ENCODE measurements at places on chromosomes 3 and 15.
A peak's percentile ranks its signal among the peaks of the same experiment; 100 is the strongest.

DNA sequence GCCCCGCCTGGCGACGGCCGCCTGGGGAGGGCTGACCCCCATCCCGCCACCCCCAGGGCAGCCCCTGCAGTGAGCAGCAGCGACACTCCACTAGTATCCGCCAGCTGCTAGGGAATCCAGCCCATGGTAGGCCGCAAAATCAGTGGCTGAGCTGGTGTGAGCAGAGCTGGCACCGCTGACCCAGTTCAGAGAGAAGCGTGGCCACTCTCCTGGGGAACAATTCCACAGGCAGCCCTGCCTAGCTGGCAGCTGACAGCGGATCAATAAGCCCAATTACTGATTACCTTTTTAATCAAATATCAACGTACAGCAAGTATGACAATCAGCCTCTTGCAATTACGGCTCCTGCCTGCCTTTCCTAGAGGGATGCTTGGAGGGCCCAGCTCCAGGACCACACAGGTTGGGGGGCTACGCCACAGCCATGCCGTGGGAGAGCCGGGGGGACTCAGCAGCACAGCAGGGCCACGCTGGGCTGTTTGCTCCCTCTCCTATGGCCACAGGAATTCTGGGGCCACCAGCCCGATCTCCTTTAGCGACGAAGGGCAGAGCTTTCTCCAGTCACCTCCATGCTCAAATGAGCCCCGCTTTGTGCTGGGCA, 13.9 kb downstream of the DNAJB8 start:
- no peak for DNase-seq

- DNase-seq, result peak; percentile 29
Observed at GRCh38 chr3:73508330-73508954, 116.3 kb downstream of the PDZRN3 start.

GRCh38 chr3:183514021-183514420, 41.5 kb downstream of the KLHL6 start:
- DNase-seq, result no peak

DNA sequence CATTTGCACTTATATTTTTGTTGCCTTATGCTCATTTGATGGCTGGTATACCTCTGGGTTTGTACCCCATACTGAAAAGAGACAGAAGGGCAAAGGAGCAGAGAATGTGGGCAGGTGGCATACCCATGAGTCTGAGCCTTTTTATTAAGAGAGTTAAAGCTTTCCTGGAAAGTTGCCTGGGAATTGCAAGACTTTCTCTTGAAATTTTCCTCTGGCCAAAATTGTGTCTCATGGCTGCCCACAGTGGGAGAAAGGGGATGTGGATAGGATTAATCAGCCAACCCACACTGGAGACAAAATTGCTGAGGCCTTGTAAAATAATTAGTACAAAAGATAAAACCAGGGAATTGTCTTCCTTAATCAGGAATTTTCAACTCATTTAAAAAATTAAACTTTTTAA, 8.2 kb upstream of the NMD3 start:
- no peak for DNase-seq

GRCh38 chr15:25937796-25938195, 74.7 kb upstream of the ATP10A start:
- no peak for DNase-seq

GRCh38 chr3:11724615-11725339, 81.1 kb upstream of the VGLL4 start:
- no peak for DNase-seq

DNA sequence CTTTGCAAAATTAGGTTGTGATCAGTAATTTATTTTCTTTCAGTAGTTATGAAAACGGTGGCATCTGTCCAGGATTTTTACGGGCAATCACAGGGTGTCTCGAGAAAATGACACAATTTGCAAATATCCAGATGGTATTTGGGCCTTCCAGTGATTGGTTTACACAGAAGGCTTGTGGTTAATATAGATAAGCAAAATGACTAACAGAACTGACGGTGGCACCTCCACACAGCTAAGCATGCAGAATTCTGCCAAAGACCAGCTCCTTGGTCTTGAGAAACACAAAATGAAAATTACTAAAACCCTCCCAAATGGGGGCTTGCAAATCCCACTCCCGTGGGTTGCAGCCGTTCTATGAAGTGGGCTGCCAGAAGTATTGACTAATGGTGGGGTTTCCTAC, 5.5 kb downstream of the ARHGEF3 start:
- DNase-seq, result no peak

DNA sequence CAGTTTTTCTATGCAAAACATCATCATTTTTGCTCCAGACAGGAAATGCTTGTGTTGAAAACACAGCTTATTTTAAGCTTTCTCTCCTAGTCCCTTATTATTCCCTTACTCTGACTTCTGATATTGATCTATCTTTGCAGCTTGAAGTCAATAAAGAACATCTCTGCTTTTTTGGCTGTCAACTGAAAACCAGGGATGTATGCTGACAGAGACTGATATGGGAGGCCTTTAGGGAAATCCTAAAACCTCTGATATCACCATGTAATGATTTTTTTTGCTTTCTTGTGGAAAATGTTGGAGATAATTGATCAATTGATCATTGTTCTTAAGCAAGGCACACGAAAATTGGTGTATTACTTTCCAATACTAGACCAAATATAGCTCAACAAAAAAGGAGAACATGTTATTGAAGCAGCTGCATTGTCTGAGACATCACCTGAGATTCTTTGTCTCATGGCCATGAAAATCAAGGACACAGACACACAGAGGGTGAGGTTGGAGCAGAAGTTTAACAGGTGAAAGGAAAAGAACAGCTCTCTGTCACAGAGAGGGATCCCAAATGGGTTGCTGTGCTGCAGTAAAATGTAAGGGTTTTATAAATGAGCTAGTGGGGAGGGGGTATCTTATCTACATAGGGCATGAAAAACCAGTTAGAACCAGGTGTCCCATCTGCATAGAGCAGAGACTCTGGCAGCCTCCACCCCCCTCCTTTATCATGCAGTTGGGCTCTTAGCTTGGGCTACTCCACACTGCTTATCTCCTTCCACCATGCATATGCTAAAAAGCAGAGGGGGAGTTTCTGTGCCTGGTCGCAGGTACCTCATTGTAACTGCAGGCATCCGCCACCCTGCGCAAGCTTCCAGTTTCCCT, 17.0 kb upstream of the SENP7 start:
- DNase-seq, result no peak

GRCh38 chr3:15261274-15261673, 55.2 kb downstream of the CAPN7 start:
- DNase-seq, result no peak

GRCh38 chr15:95464509-95464908, 866.0 kb upstream of the NR2F2 start:
- no peak for DNase-seq

GRCh38 chr3:25455441-25456132, 27.5 kb downstream of the RARB start:
- DNase-seq, result no peak

DNA sequence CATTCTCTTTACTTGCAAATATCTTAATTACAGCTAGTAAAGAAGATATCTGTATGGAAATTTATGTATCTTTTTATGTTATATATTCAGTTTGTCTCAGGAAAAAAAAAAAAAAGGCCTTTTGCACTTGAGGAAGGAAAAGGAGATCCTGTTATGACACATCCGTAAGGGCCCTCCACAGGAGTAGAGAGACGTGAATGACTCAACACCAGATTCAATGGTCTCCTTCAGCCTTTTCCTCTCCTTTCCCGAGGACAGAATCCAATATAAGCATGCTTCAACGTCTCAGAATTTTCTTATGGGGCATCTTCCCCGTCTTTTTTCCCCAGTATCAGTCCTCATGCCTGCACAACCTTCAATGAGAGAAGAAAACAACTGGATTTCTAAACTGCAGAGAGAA, 340.3 kb downstream of the NTRK3 start:
- DNase-seq, result no peak

DNA sequence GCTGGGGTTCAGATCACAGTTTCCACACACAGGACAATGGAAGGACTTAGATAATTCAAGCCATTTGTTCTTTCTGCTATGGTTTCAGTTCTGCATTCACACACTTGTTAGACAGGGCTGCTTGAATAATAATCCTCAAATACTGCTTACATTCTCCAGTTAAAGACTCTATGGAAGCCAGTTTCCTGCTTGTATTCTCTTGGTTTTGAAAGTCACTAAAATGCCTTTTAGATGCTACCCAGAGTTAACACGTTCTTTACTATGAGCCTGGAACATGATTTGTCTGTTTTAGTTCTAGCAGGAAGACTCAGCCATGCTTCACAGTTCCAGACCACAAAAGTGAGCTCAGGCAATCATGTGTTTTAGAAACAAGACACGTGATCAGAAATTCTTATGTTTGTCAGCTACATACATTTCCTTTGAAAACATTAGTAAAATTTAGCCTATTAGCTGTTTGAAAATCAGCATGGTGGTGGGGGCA, 152.4 kb downstream of the LEKR1 start:
- no peak for DNase-seq

Measured in activated naive CD8-positive, alpha-beta T cell treated with anti-CD3 and anti-CD28 coated beads, Interleukin-2, amount 50 U/mL, for 24 hours (primary cell).